ENCODE measurements at places on chromosomes 4 and X.

- DNase-seq, result no peak
Observed at GRCh38 chr4:168612450-168613135, 115.7 kb downstream of the PALLD start.

- DNase-seq, result no peak
Observed at GRCh38 chr4:118918388-118918787, 29.7 kb downstream of the SYNPO2 start.

DNA sequence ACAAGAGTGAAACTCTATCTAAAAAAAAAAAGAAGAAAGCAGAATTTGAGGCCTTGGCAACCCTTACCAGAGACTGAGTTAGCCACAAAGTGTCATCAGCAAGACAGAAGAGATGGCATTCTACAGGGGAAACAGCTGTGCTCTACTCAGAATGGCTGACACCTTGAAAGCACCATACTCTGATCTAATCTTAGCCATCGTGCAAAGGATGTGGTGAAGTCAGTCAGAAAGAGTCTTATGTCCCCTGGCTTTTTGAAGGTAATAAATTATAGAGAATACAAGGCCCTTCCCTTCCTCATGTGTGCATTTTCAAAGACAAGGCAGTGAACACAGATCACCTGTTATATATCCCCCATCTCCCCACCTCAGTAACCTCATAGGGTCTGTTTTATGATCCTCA lies 13.2 kb downstream of the CLNK start:
- DNase-seq, result no peak

GRCh38 chr4:53068755-53069330 lies 206.7 kb downstream of the RASL11B start:
- no peak for DNase-seq

DNA sequence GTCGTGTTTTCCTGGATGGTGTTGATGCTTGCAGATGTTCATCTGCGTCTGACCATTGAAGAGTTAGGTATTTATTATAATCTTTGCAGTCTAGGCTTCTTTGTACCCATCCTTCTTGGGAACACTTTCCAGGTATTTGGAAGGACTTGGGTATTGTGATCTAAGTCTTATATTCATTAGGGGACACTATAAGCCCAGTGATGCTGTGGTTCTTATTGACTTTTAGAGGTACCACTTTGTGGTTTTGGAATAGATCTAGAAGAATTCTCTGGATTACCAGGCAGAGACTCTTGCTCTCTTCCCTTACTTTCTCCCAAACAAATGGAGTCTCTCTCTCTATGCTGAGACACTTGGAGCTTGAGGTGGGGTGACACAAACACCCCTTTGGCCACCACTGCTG lies 41.6 kb downstream of the AFM start:
- DNase-seq, result no peak

GRCh38 chrX:109812236-109812635 lies 79.2 kb upstream of the ACSL4 start:
- DNase-seq, result no peak

DNA sequence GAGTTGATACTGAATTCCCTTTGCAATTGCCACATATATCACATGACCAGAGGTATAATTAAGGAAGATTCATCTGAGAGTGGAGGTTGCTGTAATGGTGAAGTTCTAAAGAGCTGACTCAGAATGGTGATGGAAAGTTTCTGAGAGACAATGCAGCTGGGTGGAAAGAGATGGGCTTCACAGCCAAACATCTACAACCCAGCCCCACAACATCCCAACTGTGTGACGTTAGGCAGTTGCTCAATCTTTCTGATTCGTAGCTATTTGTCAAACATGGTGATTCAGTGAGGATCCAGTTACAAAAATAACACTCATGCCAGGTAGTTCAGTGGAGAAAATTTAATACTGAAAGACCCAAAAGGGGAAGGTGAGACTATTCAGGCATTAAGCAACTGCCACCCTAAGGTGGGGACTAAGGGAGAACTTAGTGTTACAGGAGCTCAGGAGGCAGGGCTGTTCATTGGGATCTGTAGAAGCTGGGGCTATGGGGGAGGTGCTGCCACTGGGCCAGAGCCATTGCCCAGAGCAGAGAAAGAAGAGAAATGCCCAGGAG lies 6.9 kb upstream of the AFF1 start:
- DNase-seq, result no peak

- DNase-seq, result no peak
Observed at GRCh38 chr4:139740121-139740520, 74.5 kb downstream of the MGST2 start.

DNA sequence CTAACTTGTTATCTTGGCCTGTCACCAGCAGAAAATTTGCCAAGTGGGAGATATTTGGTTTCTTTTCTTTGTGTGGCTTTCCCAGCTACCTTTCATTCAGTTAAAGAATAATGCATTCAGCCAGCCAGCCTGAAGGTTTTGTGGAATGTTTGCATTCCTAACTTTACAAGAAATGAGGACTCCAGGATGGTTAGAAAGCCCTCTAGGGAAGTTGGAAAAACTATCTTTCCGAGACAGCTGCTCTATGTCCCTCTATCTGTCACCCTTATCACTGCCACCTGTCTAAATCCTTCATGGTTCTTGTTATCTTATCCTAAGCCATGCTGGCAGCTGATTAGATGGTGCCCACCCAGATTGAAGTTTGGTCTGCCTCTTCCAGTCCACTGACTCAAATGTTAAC lies 384.2 kb downstream of the SH3BGRL start:
- no peak for DNase-seq

- no peak for DNase-seq
Observed at GRCh38 chrX:20388594-20388993, 121.9 kb upstream of the RPS6KA3 start.

GRCh38 chr4:70712604-70713452 lies 8.9 kb upstream of the RUFY3 start:
- DNase-seq, result no peak

GRCh38 chrX:136674270-136674985 lies 26.5 kb downstream of the CD40LG start:
- DNase-seq, result no peak

- no peak for DNase-seq
Observed at GRCh38 chrX:134161162-134161561, 75.8 kb upstream of the CCDC160 start.

- DNase-seq, result no peak
Observed at GRCh38 chr4:6476893-6477292, 4.5 kb upstream of the PPP2R2C start.

DNA sequence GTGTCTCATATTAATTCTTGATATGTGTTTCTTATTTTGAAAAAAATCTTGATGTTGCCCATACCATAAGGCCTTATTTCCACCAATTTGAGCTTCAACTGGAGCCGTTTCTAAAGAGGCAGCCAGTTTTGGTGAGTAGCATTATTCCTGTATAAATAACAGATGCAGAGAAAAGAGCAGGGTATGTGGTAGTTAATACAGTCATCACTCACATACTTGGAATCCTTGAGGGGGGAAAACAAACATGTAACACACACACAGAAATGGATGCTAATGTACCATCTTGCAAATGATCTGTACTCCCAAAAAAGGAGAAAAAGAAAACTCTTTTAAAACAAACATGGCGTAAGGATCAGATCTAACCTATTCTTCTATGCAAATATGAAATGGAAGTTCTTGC lies 389.7 kb downstream of the GPM6A start:
- no peak for DNase-seq

DNA sequence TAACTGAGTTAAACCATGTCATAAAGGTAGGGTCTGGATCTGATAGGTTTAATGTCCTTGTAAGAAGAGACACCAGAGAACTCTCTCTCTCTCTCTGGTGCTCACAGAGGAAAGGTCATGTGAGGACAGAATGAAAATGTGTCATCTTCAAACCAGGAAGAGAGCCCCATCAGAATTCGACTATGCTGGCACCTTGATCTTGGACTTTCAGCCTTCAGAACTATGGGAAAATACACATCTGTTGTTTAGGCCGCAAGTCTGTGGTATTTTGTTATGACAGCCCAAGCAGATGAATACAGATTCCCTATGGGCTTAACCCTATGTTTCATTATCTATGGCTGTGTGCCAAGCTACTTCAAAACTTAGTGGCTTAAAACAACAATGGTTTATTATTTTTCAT lies 105.5 kb upstream of the DDIT4L start:
- DNase-seq, result no peak

DNA sequence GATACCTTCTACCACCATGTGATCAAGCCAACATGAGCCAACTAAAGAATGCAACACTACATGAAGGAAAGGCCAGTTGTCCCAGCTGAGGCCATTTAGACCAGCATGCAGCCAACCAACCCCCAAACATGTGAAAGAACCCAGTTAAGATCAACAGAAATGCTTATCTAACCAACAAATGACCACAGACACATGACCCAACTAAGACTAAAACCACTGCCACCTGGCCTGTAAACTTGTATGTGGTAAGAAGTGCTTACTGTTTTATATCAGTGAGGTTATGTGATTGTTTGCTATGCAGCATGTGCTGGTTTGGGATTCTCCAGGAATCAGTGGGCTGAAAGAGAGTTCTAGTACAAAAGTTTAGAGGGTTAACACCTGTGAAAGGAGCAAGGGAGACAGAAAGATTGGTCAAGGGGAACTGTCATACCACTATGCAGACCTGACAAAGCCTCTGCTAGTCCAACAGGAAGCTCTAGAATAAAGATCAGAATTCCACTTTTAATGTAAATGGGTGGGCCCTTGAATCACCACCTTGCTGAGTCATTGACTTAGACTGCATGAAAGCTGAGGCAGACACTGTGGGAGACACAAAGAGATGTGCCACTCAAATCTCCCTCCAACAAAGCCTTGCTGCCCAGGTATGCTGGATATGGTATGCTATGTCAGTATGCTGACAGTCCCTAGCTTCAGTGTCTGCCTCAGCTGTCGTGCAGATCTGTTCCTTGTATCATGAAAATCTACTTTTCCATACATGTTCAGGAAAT lies 6.1 kb upstream of the SH3D19 start:
- DNase-seq, result no peak

- DNase-seq, result no peak
Observed at GRCh38 chr4:61301271-61301670, 101.1 kb downstream of the ADGRL3 start.

GRCh38 chr4:37780444-37781130 lies 45.9 kb upstream of the PGM2 start:
- DNase-seq, result no peak

- DNase-seq, result peak; percentile 57
Observed at GRCh38 chr4:145587088-145587754, 32.0 kb upstream of the MMAA start.

- no peak for DNase-seq
Observed at GRCh38 chr4:151921386-151921785, 160.6 kb upstream of the GATB start.
